ENCODE measurements at places on chromosomes 13 and 19.

DNA sequence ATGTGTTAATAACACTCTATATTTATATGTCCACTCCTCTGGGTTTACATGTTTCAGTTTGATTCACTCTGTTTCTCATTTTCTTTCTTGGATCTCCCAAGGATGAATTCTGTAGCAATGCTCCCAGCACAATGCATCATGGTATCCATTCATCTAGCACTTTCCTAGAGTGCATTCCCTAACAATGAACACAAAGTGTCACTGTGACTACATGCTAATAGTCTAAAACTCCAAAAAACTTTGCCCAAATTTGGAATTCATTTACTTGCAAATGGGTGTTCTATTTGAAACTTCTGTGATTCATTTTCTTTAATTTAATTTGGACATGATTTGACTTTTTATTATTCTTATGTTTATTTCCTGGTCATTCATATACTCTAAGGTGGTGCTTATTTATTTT, 286.3 kb downstream of the POU4F1 start:
- no peaks in the 10 kb centered on the region for H3K4me1 ChIP-seq
- no peaks in the 10 kb centered on the region for H3K36me3 ChIP-seq
- DNase-seq: no peak
- H3K27me3 ChIP-seq: no peaks in the 10 kb centered on the region
- H3K4me3 ChIP-seq: no peak overlapping the region
- no peak overlapping the region for H3K27ac ChIP-seq

GRCh38 chr19:19145281-19145680, 7.0 kb upstream of the TMEM161A start:
- no peak overlapping the region for H3K4me3 ChIP-seq
- peaks cover 10% of the 10 kb centered on the region for H3K4me1 ChIP-seq
- H3K27ac ChIP-seq: no peak overlapping the region
- H3K36me3 ChIP-seq: peaks cover 35% of the 10 kb centered on the region
- no peak for DNase-seq
- no peaks in the 10 kb centered on the region for H3K27me3 ChIP-seq

DNA sequence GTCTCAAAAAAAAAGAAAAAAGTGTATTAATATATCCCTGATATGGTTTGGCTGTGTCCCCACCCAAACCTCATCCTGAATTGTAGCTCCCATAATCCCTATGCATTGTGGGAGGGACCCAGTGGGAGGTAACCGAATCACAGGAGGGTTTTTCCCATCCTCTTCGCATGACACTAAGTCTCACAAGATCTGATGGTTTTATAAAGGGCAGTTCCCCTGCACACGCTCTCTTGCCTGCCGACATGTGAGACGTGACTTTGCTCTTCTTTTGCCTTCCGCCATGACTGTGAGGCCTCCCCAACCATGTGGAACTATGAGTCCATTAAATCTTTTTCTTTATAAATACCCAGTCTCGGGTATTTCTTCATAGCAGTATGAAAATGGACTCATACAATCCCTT, 17.7 kb downstream of the STK24 start:
- no peaks in the 10 kb centered on the region for H3K27me3 ChIP-seq
- peaks cover 50% of the 10 kb centered on the region for H3K4me1 ChIP-seq
- DNase-seq: no peak
- no peak overlapping the region for H3K4me3 ChIP-seq

- peaks cover 32% of the 10 kb centered on the region for H3K36me3 ChIP-seq
- no peaks in the 10 kb centered on the region for H3K27me3 ChIP-seq
- DNase-seq: no peak
Observed at GRCh38 chr19:4060621-4061177, 6.0 kb downstream of the ZBTB7A start.

DNA sequence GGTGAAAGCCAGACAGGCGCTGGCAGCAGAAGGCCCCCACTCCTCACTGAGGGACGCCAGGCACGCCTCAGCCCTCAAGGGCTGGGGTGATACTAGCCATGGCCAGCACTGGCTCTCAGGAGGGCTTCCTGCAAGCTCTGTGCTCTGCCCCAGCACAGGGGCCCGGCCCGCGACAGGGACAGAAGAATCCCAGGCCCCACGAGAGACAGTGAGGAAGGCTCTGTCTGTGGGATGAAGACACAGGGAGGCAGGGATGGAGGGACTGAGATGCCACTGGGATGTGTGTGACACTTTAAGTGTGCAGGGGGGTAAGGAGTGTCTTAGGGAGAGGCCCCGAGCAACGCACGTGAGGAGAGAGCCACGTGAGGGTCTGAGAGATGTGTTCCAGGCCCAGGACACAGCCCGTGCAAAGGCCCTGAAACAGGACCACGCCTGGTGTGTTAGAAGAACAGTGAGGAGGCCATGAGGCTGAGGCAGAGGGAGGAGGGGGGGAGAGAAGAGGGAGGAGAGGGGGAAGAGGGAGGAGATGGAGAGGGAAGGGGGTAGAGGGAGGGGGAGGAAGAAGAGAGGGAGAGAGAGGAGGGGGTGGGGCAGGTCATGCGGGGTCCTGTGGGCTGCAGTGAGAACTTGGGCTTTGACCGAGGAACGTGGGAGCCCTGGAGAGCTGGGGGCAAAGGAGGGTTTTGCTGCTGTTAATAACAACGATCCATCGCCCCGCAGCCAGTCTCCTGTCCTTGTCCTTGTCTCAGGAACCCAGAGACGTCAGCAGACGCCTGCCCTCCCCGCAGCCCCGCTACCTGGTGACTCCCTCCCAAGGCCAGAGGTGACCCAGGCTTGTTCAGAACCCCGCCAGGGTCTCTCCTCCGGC, 7.2 kb downstream of the RPL36 start:
- H3K4me1 ChIP-seq: peaks cover 6% of the 10 kb centered on the region
- H3K27me3 ChIP-seq: no peaks in the 10 kb centered on the region
- H3K27ac ChIP-seq: no peak overlapping the region
- H3K36me3 ChIP-seq: peaks cover 56% of the 10 kb centered on the region
- DNase-seq: no peak

GRCh38 chr19:54312436-54313377, at the start of gene LILRA5:
TSS of gene LILRA5 (minus strand) at chr19:54313166. CDS start at chr19:54313019, 147 bp downstream.
- no peak within 1 kb of the TSS for H3K4me3 ChIP-seq
- no peaks in the 10 kb centered on the region for H3K36me3 ChIP-seq
- no peaks in the 10 kb centered on the region for H3K4me1 ChIP-seq
- H3K27me3 ChIP-seq: no peaks in the 10 kb centered on the region
- H3K27ac ChIP-seq: no peak within 1 kb of the TSS
- no peak for DNase-seq

DNA sequence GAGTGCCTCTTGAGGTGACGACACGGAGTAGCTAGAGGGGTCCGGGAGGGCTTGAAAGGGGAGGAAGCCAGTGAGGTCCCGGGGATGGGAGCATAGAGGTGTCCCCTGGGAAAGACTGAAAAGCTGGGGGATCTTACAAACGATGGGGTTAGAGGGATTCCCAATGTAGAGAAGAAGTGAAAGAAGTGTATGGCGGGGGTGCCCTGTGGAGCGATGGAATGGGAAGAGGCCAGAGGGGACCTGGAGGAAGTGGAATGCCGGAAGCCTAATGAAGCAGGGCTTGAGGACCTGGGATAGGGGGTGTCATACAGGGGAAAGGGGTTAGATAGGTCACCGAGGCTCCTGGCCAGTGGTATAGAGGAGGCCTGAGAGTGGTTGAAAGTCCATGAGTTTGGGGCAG, 580 bp downstream of the AP2A1 start:
- H3K36me3 ChIP-seq: peaks cover 6% of the 10 kb centered on the region
- H3K4me1 ChIP-seq: peaks cover 47% of the 10 kb centered on the region
- DNase-seq: no peak
- no peaks in the 10 kb centered on the region for H3K27me3 ChIP-seq
- peak overlapping the region; percentile 88 for H3K4me3 ChIP-seq
- peak overlapping the region; percentile 93 for H3K27ac ChIP-seq

- no peaks in the 10 kb centered on the region for H3K27me3 ChIP-seq
- no peak overlapping the region for H3K4me3 ChIP-seq
- no peaks in the 10 kb centered on the region for H3K36me3 ChIP-seq
- H3K27ac ChIP-seq: no peak overlapping the region
- DNase-seq: no peak
Observed at GRCh38 chr13:30791354-30792001, 56.1 kb downstream of the ALOX5AP start.

DNA sequence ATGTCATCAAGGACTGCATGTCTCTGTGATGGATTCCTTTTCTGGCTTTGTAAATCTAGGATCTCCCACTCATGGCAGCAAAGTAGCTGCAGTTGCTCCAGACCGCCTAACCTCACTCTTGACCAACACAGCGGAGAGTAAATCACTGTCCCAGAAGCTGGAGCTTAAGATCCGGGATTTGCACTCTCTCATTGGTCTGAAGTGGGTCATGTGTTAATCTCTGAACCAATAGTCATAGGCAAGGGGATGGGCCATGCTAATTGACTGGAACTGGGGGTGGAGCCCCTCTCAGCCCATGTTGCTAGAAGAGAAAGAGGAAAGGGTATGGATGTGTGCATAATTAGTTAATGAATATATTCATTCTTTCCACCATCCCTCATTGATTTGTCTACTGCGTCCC, 34.0 kb downstream of the VAV1 start:
- peaks cover 2% of the 10 kb centered on the region for H3K4me1 ChIP-seq
- H3K36me3 ChIP-seq: no peaks in the 10 kb centered on the region
- no peak for DNase-seq
- H3K27ac ChIP-seq: no peak overlapping the region
- H3K27me3 ChIP-seq: no peaks in the 10 kb centered on the region

DNA sequence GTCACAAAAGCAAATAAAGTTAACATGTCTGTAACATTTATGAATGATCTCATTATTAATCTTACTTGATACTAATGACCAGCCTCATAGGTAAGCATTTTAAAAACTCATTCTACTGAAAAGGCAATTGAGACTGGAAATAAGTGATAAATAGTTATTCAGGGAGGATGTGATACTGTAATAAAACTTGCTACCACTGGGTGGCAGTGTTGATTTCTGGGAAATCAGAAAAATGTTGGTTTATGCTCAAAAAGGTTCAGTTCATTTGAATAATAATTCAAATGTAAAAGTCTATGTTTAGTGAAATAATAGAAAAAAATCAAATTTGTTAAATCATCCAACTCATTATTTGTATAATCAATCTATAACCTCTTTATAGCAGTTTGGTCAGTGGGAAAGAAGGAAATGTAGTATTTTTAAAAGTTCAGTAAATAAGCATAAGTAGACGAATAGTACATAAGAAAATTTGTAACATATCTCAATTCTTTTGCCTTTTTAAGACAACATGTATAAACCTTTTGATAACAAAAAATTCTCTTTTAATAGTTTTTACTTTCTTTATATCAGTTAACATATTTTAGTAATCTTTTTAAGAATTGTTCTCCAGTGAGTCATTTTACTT, 9.6 kb downstream of the ABHD13 start:
- peaks cover 48% of the 10 kb centered on the region for H3K4me1 ChIP-seq
- H3K4me3 ChIP-seq: no peak overlapping the region
- no peaks in the 10 kb centered on the region for H3K36me3 ChIP-seq
- no peak for DNase-seq

DNA sequence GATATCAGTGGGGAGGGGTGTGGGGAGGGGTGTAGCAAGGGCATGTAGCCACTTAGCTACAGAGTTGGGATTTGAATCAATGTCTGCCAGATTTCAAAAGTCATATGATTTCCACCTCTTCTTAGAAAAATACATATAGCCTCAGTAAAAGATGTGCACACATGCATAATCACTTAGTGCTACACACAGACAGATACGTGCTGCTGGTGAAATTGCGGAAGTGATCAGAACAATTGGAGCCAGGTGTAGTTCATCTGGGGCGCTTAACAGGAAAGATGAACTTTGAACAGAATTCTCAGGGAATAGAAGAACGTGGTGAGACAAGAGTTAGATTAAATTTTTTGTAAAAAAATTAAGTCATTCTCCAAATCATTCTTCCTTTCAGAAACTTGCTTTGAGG, 333.1 kb downstream of the KCNRG start:
- H3K27me3 ChIP-seq: no peaks in the 10 kb centered on the region
- peaks cover 5% of the 10 kb centered on the region for H3K4me1 ChIP-seq
- no peak for DNase-seq
- H3K27ac ChIP-seq: no peak overlapping the region
- H3K4me3 ChIP-seq: no peak overlapping the region
- H3K36me3 ChIP-seq: no peaks in the 10 kb centered on the region

DNA sequence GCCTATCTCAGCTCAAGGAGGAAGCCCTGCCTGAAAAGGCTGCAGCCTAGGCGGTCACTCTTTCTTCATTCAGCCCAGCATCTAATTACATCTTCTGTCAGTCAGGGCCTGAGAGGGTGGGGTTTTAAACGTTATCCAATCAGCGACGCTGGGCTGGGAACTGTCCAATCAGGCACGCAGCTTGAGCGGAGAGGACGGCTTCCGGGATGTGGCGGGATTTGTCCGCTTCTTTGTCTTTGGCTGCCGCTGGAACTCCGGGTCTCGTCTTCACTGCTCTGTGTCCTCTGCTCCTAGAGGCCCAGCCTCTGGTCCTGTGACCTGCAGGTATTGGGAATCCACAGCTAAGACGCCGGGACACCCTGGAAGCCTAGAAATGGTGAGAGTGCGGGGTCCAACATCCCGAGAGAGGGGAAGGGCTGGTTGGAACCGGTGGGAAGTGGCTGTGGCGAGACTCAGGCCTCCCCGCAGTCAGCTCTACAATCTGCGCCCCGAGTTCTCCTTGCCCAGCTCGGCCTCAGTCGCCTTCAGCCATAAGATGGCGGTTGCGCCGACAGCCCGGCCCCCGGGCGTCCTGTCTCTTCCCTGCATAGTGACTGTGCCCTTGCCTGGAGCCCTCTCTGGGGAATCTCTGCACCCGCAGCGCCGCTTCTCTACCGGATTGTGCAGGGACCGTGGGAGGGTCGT, at the start of gene ZNF738:
Gene ZNF738 (plus strand): TSS at position 233 of the 684 bp plus-strand sequence. CDS start 141 bp downstream, at position 374.
- no peaks in the 10 kb centered on the region for H3K36me3 ChIP-seq
- H3K4me1 ChIP-seq: peaks cover 11% of the 10 kb centered on the region
- peak; percentile 50 for DNase-seq
- H3K27me3 ChIP-seq: no peaks in the 10 kb centered on the region

DNA sequence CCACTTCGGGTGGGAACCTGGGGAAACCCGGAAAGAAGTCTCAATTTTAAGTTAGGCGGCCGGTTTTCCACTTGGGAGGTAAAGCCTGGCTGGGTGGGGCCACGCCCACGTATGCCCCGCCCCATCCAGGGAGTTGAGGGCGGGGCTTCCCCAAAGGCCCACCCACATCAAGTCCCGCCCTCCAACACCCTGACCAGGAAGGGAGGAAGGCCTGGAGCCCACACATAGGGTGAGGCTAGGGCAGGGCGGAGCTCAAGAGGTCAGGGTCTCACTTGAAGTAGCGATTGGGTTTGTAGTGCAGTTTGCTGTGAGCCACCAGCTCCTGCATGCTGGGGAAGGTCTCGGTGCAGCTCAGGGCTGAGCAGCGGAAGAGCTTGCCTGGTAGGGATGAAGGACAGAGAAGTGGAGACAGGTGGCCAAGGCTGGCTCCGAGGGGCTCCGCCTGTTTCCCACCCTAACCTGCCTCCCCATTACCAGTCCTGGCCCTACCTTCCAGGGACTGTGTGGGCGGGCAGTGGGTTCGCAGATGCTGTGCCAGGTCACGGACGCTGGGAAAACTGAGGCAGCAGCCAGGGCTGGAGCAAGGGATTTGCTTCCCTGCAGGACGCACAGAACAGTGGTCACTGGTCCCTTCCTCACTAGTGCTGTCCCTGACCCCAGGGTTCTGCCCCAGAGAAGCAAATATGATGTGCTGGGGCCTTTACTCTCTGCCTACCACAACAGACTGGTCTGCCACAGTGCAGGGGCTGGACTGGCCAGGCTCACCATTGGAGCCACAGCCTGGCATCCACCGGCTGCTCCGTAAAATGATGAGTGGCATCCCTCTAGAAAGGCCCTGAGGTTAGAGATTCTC, 1.6 kb downstream of the ZNF414 start:
- H3K27me3 ChIP-seq: no peaks in the 10 kb centered on the region
- H3K27ac ChIP-seq: peak overlapping the region; percentile 99
- H3K36me3 ChIP-seq: no peaks in the 10 kb centered on the region
- peaks cover 20% of the 10 kb centered on the region for H3K4me1 ChIP-seq
- DNase-seq: no peak

GRCh38 chr13:104691767-104692467, 1625.7 kb upstream of the SLC10A2 start:
- H3K4me1 ChIP-seq: no peaks in the 10 kb centered on the region
- no peaks in the 10 kb centered on the region for H3K36me3 ChIP-seq
- H3K4me3 ChIP-seq: no peak overlapping the region
- DNase-seq: no peak

All from esophagus squamous epithelium (tissue), 5 donors.